ENCODE measurements at places on chromosomes 6 and 20. TPM values are rescaled to one million over a fixed set of nuclear protein-coding genes. Genes with fewer than 3 reads are reported as not detected.

PRELID3B gene
- 80.8 TPM for total RNA-seq

C4A gene
- total RNA-seq = 0.83 TPM

COL19A1 gene
- total RNA-seq = under 0.01 TPM

MED23 gene
- total RNA-seq = 38.3 TPM

CAP2 gene
- 14.5 TPM for total RNA-seq

RBBP8NL gene
- not detected for total RNA-seq

PLCB4 gene
- 28.3 TPM for total RNA-seq

SLC26A8 gene
- total RNA-seq = not detected

TOX2 gene
- total RNA-seq = 1.1 TPM

GMDS gene
- 7.3 TPM for total RNA-seq

BEND6 gene
- total RNA-seq = 10.6 TPM

OOEP gene
- not detected for total RNA-seq

FNDC1 gene
- total RNA-seq = not detected

MAS1 gene
- not detected for total RNA-seq

IFNGR1 gene
- total RNA-seq = 34.2 TPM
